Tibial nerve (tissue), 4 donors: ENCODE measurements at places on chromosomes 2 and 18. TPM values are rescaled to one million over a fixed set of nuclear protein-coding genes. Genes with fewer than 3 reads are reported as not detected.

- no peak for DNase-seq
Observed at GRCh38 chr2:102025583-102026267, 34.0 kb downstream of the IL1R2 start.

DNA sequence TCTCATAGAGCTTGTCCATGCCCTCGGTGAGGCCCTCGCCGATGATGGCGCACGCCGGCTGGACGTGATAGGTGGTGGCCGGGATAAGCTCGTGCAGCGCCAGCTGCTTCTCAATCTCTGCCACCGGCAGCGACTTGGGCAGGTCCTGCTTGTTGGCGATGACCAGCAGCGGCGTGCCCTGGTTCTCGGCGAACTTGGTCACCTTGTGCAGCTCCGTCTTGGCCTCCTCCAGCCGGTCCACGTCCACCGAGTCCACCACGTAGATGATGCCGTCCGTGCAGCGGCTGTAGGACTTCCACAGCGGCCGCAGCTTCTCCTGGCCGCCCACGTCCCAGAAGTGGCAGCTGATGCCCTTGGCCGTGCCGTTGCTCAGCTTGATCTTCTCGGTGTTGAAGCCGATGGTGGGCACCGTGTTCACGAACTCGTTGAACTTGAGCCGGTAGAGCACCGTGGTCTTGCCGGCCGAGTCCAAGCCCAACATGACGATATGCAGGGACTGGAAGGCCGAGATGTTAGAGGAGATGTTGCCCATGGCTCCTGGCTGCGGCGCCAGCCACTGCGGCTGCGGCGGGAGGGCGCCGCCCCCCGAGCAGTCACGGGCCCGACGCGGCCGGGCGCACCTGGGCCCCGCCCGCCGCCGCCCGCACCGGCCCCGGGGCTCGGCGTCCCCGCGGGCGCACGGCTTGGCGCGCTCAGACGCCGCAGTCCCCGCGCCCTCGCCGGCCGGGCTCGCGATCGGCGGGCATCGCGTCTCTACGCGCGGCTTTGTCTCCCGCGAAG, 636 bp downstream of the ARL4C start:
- peak; percentile 17 for DNase-seq

DNA sequence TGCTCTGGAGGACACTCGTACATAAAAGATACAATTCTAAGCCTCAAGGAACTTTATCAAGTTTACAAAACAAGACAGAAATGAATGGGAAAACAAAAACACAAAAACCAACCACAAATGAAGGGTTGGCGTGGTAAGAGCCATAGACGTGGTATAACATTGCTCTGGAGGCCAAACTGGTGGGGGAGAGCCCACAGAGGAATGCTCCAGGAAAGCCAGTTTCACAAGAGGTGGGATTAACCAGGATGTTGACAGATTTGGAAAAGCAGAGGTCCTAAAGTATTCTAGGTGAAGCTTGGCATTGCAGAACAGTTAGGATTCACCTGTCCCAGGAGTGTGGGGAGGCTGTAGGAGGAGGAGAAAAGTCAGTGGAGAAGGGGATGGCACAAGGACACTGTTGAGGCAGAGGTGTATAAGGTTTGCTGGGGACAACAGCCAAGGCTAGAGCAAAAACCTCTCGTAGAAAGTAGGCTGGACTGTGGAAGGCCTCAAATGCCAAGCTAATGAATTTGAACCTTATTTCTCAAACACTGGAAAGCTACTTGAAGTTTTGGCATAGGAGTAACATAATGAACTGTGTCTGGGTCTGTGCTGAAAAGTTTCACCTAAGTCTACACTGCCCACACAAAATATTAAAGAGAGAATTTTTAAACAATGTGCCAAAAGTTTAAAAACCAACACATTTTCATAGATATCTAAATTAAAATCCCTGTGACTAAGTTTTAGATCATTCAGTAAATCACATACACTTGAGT, 135.1 kb downstream of the THADA start:
- DNase-seq, result no peak

AGXT gene
- not detected for total RNA-seq

MOGAT1 gene
- not detected for total RNA-seq

DNA sequence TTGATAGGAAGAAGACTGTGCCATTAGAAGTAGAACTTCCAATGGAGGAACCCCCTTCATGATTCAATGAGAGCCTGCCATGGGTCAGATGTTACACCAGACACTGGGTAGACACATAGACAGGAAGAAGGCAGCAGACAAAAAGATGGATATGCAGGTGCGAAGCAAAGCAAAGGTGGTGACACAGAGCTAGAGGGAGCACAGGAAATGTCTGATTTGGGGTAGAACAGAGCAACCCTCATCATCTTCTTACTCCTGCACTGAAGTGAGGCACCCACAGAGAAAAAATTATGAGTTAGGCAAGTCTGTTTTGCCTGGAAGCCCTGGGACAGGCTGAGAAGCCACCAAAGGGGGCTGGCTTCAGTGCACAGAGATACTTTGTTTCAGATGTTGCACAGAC, 240.2 kb downstream of the ANAPC1 start:
- DNase-seq, result no peak

GRCh38 chr2:22221006-22221405, 1097.2 kb downstream of the TDRD15 start:
- DNase-seq, result no peak

- DNase-seq, result no peak
Observed at GRCh38 chr18:79429785-79430281, 34.1 kb downstream of the NFATC1 start.

DNA sequence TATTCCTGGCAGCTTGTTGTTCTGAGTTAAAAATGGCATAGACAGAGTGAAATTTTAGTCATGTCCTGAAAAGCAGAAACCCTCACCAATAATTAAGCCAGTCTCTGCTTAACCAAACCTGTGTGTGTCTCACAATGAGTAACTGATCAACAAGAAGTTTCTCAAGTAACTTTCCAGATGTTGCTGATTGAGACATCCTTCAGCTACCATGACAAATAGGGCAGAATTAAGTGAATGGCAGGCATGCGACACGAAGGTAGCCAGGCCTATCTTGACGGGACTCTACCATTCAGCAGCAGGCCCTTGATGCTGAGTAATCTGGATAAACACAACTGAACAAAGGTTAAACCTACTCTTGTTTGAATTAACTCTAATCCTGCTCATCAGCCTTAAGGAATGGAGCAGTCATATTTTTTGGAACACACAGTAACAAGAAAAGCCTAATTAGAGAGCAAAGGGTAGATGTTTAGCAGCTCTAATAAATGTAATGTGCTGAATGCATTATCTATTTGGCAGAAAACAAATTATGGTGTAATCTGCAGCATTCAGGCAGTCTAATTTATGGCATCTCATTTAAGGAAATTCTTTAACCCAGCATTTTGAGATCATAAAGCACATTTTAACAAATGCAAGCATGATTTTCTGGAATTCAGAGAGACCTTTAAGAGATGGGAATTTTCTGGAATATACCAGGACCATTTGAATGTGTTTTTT, 159.5 kb upstream of the EPHA4 start:
- DNase-seq, result no peak

DNA sequence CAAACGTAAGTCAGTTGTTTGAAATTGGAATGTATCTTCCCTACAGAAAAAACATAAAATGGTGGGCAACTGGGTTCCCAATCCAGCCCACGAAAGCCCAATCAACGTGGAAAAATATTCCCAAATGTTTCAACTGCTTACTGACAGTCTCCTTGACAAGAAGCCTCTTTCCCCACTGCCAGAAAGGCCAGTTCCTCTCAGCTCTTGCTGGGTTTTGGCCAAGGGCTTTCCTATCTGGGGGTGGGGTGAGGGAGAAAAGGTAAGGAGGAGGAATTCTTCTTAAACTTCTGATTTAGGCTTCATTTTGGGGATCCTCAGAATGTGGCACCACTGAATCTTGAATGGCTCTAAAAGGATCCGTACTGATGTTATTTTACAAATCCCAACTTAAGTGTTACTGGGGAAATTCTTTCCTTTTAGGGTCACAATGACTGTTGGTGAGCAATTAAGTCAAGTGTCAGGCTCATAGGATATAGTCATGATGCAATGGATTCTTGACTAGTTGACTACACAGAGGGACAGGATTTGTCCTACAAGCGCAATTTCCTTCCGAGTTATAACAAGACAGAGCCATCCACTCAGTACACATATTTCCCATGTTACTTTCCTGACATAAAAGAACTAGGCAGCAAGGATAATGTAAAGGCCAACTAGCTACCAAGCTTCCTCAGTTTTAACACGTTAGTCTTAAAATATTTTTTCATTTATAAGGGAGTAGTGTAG, 73.6 kb downstream of the SPRED2 start:
- DNase-seq, result no peak

NAT8 gene
- total RNA-seq, result not detected

DNA sequence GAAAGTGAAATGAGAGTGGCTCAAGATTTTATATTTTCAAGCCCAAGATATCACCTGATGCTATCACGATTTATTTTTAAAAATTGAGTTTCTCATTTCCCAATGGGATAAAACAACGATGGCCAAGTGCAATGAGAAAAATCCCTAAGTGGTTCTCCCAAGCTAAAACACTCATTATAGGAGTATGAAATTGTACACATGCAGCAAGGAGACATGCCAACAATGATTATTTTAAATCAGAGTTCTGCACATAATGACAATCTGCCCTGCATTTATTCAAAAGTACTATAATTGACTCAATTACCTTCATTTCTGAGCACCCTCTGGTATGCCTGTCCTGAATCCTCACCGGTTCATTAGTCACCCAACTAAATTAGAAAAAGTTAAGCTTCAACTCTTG, 12.7 kb downstream of the CYTIP start:
- DNase-seq, result no peak

CPO gene
- 0.39 TPM for total RNA-seq

GRCh38 chr2:168120310-168120709, 127.1 kb downstream of the STK39 start:
- no peak for DNase-seq

DSG4 gene
- total RNA-seq, result not detected

DNA sequence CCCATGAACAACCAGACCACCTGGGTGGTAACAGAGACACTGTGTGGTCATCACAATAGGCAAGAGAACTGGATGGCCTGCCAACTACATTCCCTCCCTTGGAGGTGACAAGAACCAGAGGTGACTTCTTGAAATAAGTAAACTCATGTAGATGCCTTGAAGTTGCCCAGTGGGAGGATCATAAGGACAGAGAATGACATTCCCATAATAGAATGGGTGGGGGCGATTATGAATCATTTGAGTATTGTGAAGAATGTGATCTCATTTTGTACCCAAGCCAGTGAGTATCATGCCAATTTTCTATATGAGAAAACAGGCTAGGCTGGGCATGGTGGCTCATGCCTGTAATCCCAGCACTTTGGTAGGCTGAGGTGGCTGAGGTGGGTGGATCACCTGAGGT, 211.4 kb upstream of the GYPC start:
- DNase-seq, result no peak

DNA sequence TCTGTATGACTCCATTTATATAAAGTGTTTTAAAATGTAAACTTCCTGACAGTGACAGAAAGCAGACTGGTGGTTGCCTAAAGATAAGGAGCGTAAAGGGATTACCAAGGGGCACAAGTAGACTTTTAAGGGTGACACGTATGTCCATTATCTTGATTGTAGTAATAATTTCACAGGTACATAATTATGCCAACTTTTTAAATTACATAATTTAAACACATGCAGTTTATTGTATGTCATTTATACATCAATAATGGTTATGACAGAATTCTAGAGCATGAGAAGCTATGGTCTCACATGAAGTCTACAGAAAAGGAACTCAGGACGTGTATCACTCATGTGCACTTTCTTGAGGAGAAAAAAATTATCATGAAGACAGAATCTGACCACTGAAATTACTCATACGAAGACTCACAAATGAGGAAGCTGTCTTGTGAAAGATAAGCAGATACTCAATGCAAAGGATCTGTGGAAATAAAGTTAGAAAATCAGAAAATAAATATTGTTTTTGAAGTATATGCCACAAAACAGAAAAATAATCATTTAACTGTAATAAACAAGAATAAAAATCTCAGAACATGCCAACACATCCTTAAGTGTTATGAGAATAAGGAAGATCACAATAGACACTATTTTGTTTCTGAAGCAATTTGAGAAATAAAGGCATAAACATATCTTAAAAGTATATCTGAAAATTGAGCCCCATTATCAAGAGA, 84.4 kb downstream of the TMEM131 start:
- no peak for DNase-seq

EML6 gene
- 18.0 TPM for total RNA-seq

- DNase-seq, result no peak
Observed at GRCh38 chr2:24494410-24494809, 3.4 kb downstream of the NCOA1 start.

DNA sequence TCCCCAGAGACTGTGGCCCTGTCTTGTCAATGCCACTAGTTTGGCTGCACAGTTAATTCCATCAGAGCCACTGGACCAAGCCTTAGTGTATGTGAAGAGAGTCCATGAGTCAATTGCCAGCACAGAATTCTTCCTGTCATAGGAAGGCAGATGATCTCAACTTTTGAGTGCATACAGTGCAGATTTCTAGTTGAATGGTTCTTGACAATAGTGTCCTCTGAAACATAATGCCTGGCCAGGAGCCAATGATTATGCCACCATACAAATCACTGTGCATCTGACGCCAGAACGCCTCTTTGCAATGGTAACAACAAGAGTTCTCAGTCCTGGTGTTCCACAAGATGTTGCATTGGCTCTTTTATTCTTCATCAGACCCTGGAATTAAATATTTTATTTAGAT, 7.1 kb downstream of the NEUROD1 start:
- DNase-seq, result no peak

RSAD2 gene
- 7.6 TPM for total RNA-seq

GRCh38 chr18:2330764-2331163, 240.5 kb downstream of the METTL4 start:
- no peak for DNase-seq

ALMS1 gene
- 46.5 TPM for total RNA-seq

DNA sequence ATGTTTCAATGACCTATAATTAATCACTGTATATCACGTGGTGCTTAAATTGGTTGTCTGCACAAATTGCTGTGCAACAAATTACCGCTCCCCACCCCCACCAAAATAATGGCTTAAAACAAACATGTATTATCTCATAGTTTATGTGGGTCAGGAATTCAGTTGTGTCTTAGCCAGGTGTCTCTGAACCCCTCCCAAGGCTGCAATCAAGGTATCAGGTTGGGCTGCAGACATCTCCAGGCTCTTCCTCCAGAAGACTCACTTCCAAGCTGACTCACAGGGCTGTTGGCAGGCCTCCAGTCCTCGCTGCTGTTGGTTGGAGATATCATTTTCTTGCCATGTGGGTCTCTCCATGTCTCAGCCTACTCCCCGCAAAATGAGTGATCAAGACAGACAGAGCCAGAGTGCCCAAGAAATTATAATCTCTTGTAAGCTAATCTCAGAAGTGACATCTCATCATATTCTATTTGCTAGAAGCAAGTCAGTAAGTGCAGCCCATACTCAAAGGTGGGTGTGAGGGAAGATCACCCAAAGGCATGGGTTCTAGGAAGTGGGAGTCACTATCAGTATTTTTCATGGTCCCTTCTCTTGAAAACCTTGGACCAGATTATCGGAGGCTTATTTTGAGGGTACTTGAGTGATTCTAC, 38.4 kb downstream of the SPC25 start:
- DNase-seq, result no peak

CIB4 gene
- total RNA-seq, result not detected

- DNase-seq, result no peak
Observed at GRCh38 chr2:75054296-75054695, 95.9 kb downstream of the POLE4 start.

TXNDC2 gene
- total RNA-seq, result not detected

KIF5C gene
- 22.1 TPM for total RNA-seq

TUBA3E gene
- not detected for total RNA-seq

- DNase-seq, result no peak
Observed at GRCh38 chr18:77969972-77970371, 720.3 kb downstream of the GALR1 start.
